ENCODE measurements at places on chromosomes 6 and 20.

- peak; percentile 93 for DNase-seq
These were observed at the start of gene RTF2 for GRCh38 chr20:56468316-56469076. Gene RTF2, plus strand, starts transcription at chr20:56468627. Its CDS starts 71 bp downstream, at chr20:56468698.

- no peak for DNase-seq
These were observed 25.2 kb downstream of the MEI4 start for GRCh38 chr6:77678048-77678447.

DNA sequence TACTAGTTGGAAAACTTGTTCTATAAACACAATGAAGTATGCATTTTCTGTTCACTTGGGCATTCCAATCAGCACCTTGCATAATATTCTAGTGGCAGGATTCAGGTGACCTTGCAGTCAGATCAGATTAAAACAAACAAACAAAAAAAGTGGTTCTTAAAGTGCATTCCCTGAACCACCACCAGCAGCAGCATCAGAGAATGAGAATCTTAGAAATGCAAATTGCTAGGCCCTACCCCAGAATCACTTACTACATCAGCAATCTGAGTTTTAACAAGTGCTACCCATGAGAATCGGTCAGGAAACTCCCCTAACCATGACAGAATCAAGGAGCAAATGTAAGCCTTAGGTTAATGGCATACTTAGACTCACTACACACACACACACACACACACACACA, 41.7 kb downstream of the SNAP25 start:
- no peak for DNase-seq

DNA sequence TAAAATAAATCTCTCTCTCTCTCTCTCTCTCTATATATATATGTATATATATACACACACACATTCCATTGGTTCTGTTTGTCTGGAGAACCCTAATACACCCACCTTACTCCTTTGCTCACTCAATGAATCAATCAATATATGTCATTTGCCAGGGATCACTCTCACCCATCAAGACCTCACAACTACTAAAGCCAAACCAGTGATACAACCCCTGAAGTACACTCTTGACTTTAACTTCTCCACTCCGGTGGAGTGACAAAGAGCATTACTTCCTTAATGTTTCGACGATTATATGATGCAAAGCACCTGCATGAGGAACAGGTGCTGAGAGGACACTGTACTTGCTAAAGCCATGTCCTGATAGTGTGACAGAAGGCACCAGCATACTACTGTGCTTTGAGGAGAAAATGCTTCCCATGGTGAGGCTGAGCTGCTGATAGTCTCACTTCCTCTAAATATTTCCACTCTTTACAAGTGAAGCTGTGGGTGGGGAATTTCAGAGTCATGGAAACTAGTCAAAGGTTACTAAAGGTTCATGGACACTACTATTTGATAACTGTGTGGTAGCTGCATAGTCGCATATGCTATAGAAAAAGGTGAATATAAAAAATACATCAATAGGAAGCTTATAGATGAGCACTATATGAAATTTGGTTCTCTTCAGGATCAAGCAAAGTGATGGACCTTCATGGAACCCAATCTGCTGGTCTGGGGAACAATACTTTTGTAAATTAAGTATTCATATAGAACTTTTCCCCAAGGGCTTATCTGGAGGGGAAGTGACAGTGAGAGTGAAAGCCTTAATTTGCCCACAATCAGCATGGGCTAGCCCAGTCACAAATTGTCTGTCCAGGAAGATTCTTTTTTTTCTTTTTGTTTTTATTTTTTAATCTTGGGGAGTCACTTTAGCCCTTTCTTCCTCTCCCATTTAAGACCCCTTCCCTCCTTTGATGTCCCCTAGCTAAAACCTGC, 141.9 kb upstream of the NEDD9 start:
- no peak for DNase-seq

- no peak for DNase-seq
These were observed 103.2 kb upstream of the FOXP4 start for GRCh38 chr6:41442800-41443501.

- no peak for DNase-seq
These were observed 66.4 kb downstream of the PKHD1 start for GRCh38 chr6:52020945-52021570.

DNA sequence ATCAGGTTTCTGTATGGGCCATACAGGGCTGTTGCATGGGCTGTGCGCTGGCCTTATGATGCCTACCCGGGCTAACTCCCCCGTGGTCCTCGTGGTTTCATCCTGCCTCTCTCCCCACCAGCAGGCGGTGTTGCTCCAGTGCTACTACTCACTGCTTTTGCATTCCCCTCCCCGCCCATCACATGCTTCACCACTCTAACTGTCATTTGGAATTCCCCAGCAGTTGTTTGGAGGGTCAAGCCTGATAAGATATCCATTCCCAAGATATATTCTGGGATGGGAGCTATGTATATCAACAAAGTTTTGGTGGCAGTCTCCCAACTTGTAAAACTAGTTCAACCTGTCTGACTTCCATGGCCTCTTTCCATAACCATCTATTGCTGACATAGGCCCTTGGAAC, 233.2 kb upstream of the SOX4 start:
- no peak for DNase-seq

DNA sequence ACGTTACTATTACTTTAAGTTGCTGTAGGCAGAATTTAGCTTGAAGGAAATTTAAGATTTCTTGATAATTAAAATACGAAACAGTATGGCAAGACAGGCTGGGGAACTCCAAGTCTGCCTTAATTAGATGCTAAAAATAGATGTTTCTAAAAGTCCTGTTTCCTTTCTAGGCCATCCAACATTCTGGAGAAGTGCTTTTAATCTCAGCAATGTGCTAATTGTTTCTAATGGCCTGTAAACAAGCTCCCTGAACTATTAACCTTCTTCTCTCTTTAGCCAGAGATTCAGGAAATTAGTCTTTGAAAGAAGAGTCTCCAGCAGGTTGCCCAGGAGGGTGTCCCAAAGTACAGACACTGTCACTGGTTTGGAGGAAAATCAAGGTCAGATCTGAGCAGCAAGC, 677.3 kb upstream of the AGPAT4 start:
- DNase-seq = no peak
